Renal cortex interstitium (tissue), 15 donors: ENCODE measurements at places on chromosomes 13 and 19. TPM values are rescaled to one million over a fixed set of nuclear protein-coding genes. Genes with fewer than 3 reads are reported as not detected.

- no peak for DNase-seq
Measured at GRCh38 chr19:12866416-12867119, 14.7 kb downstream of the DNASE2 start.

Gene LENG9
- polyA plus RNA-seq: 1.8 TPM

GRCh38 chr13:98363326-98363725 lies 186.3 kb upstream of the RNF113B start:
- DNase-seq: no peak

DNA sequence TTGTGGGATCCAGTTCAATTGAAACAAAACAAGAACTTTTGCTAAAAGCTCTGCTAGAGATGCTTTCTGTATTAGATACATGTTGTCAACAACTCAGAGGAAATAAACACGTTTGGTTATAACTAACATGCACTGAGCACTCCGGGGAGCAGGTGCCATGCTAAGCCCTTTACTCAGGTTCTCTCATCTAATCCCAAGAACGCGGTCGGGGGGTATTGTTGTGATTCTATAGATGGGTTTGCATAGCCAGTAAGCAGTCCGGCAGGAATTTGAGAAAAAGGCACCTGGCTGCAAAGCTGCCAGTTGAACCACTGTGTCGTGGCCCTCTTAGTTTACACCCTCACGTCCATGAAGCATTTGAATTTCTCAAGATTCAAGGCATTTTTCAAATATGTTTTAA lies 24.3 kb upstream of the SPACA7 start:
- no peak for DNase-seq

- no peak for DNase-seq
Measured at GRCh38 chr19:4556597-4557127, 2.8 kb downstream of the SEMA6B start.

DNA sequence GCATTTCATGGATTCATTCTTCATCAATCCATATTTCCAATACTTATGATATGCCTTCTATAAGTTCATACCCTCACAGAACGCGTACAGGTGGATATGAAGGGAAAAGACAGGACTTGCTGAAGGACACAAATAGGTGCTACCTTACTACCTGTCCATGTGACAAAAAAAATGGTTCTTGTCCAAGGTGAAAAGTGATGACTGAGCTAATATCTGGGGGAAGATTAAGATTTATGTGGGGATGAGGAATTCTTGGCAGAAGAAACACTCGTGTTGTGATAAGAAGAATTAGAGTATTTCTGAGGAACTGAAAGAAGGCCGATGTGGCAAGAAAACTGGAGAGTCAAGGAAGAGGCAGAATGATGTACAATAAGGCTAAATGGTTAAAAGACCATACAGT lies 356.4 kb upstream of the ATXN8OS start:
- no peak for DNase-seq

DNA sequence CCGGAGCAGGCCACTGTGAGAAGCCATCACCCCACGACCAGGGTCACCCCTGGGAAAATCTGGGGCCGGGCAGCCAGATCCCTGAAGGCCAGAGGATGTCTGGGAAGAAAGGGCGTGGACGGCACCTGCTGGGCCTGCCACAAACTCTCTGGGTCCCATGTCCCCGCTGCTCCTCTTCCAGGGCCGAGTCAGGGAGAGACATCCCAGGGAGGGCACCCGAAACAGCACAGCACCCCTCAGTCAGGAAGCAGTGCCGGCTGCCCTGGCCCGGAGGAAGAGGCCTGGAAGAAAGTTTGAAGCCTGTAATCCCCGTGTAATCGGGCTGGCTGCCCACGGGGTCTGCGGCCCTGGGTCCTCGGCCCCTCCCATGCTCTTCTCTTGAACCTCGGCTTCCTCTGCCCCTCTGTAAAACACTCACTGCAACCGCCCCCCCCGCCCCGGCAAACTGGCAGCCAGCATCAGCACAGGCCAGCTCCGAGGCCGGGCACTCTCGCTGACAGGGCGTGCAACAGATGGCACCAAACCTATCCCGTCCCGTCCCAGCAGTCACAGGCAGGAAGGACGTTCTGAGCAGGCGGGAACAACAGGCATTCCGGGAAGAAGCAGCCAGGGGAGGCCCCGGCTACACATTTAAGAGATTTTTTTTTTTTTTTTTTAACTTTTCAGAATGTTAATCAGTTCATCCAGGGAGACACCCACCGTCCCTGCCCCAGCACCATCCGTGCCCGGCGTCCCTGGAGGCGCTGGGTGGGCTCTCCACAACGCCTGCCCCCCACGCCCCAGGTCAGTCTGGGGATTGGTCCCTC lies 1.5 kb downstream of the SBNO2 start:
- no peak for DNase-seq

GRCh38 chr13:78993792-78994191 lies 334.8 kb upstream of the OBI1 start:
- no peak for DNase-seq

DNA sequence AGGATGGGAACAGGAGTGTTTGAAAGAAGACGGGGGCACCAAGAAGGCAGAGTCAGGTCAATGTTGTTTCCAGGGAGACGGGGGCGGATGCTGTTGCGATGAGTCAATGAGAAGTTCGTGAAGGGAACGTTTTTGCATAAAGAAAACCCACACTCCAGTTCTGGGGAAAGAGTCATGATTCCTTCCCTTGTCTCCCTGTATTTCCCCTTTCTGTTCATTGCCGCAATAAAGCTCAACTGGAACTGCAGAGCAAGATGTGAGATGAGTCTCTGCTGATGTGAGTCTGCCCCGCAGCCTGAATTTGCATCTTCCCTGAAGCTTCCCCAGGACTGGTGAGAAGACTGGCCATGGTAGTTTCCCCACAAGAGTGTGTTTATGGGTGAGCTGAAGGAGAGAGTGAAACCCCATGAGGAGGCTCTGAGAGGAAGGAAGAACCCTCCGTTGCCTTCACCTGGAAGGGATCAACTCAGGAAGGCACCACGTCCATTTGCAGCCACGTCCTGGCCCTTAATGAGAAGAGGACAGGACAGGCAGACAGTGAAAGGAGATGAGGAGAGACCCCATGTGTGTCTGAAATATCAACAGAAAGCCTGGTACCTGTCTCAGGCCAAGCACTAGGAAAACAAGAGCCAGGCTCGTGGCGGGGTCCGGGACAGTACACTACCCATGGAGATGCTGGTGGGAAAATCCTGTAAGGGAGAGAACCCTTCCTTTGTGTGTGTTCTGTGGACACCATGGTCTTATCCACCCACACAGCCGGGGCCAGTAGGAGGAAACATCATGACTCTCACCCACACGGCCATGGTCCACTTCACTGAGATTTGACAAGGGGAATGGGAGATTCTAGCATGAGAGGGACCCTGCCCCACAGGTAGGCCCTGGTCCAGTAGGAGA lies 13.7 kb downstream of the LILRA1 start:
- DNase-seq: no peak

Gene STARD13
- polyA plus RNA-seq: 33.0 TPM

DNA sequence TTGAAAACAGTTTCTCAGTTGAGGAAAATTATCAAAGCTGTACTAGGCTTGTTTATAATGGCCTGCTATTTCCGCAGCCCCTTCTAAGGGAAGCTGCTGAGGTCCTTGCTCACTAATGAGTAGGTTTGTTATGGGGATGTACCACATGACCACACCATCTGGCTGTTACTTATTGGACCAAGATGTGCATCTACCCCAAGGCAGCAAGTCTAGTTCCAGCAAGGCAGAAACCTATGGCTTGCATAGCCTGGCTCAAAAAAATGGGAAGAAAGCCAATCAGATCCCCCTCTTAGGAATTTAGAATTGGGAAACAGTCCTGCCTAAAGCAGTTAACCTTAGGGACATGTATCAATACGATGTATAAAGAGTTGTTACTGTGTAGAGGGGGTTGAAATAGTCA lies 186.5 kb upstream of the SPRY2 start:
- DNase-seq: no peak

Gene TGDS
- polyA plus RNA-seq: 18.8 TPM

Gene MYO1F
- polyA plus RNA-seq: 10.5 TPM

Gene IGFL1
- polyA plus RNA-seq: not detected

DNA sequence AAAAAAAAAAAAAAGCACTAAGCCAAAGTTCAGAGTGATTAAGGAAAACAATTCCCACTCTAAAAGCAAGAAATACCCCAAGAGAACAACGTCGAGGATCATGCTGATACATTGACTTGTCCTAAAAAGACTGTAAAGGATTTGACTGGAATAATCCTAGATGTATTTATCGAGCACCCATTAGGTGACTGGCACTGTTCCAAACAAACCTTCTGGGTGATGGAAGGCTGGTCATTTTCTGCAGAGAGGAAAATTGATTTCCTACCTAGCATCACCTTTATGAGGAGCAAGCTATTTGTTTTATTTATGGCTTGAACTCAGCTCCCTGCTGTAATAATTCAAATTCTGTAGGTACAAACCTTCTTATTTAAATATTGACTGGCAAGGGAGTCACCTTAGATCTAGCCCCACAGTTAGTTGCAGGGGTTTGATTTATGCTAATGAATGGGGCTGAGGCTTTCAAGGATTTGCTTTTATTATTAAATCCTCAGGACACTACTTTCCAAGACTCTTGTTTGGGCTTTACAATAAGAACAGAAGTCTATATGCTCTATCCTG lies 471.0 kb downstream of the OLFM4 start:
- no peak for DNase-seq

Gene ZNF880
- polyA plus RNA-seq: 30.0 TPM

Gene TMEM147
- polyA plus RNA-seq: 81.4 TPM

GRCh38 chr13:88586263-88586662 lies 915.1 kb downstream of the SLITRK5 start:
- no peak for DNase-seq

GRCh38 chr19:13985771-13986347 lies 20.3 kb downstream of the RFX1 start:
- DNase-seq: no peak

Gene CEACAM21
- polyA plus RNA-seq: 1.3 TPM

DNA sequence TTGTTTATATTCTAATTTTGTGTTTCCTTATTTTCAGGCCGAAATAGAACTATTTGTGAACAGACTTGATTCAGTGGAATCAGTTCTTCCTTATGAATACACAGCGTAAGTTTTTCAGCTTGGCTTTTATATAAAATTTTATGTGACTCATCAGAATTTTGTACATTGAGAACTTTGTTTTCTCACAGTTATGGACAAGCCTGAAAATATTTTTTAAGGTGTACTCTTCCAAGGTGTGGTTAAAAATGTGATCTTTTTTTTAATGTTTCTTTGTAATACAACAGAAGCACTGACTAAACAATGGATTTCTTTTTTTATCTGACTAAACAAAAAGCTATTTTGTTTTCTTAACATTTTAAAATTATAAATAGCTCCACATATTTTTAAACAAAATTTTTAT lies 16.3 kb downstream of the TM9SF2 start:
- DNase-seq: no peak
